Mesenteric fat pad (tissue), 1 donor: ENCODE measurements at places on chromosomes 3 and 15. TPM values are rescaled to one million over a fixed set of nuclear protein-coding genes. Genes with fewer than 3 reads are reported as not detected.

Gene C3orf49
- not detected for total RNA-seq

Gene GOLGA6C
- total RNA-seq: not detected

Gene TM6SF1
- 12.4 TPM for total RNA-seq

Gene FBXO40
- 0.13 TPM for total RNA-seq

Gene GOLGA8O
- 1.5 TPM for total RNA-seq

Gene CFAP100
- not detected for total RNA-seq

Gene SLC12A8
- 2.3 TPM for total RNA-seq

Gene ELL3
- 2.0 TPM for total RNA-seq

Gene ALDH1A2
- total RNA-seq: 7.5 TPM

Gene USP50
- total RNA-seq: 1.1 TPM

Gene FRMD5
- 0.13 TPM for total RNA-seq

Gene RHCG
- total RNA-seq: 5.7 TPM

Gene ROPN1
- total RNA-seq: not detected

Gene PLSCR2
- not detected for total RNA-seq

Gene CHMP2B
- total RNA-seq: 33.6 TPM
